Placental epithelial cell (primary cell): ENCODE measurements at places on chromosomes 6 and 20. TPM values are rescaled to one million over a fixed set of nuclear protein-coding genes. Genes with fewer than 3 reads are reported as not detected.

The MACROD2 gene
- total RNA-seq, result 0.65 and 2.7 TPM in 2 replicates

The CDK19 gene
- 10.2 and 16.5 TPM in 2 replicates for total RNA-seq

The NMBR gene
- 0.11 TPM in 1 of 2 replicates, not detected in the other for total RNA-seq

The GMDS gene
- 14.4 and 18.1 TPM in 2 replicates for total RNA-seq

The LPIN3 gene
- total RNA-seq, result 15.6 and 21.2 TPM in 2 replicates

The BPI gene
- total RNA-seq, result not detected in 2 replicates

The SNTA1 gene
- total RNA-seq, result 7.1 and 17.2 TPM in 2 replicates

The TSBP1 gene
- total RNA-seq, result not detected in 2 replicates

The SEL1L2 gene
- total RNA-seq, result not detected in 2 replicates

The VGLL2 gene
- not detected in 2 replicates for total RNA-seq

The ENPP5 gene
- 1.2 and 2.5 TPM in 2 replicates for total RNA-seq

The DYNLT1 gene
- 115 and 125 TPM in 2 replicates for total RNA-seq

The MYB gene
- total RNA-seq, result 0.79 TPM in 1 of 2 replicates, not detected in the other

The USP49 gene
- 2.9 and 6.7 TPM in 2 replicates for total RNA-seq

The SGK2 gene
- total RNA-seq, result 0.11 and 2.7 TPM in 2 replicates

The TRERF1 gene
- total RNA-seq, result 5.9 and 6.7 TPM in 2 replicates

The SNHG17 gene
- 7.1 and 9.2 TPM in 2 replicates for total RNA-seq

The C6orf89 gene
- total RNA-seq, result 29.8 and 47.4 TPM in 2 replicates

The TEAD3 gene
- 44.4 and 47.5 TPM in 2 replicates for total RNA-seq

The MEI4 gene
- total RNA-seq, result 0.22 TPM in 1 of 2 replicates, not detected in the other

The ARMC12 gene
- total RNA-seq, result 0.65 and 0.79 TPM in 2 replicates

The HLA-DRB1 gene
- 0.22 and 1.2 TPM in 2 replicates for total RNA-seq

The SLA2 gene
- total RNA-seq, result not detected in 2 replicates

The BPIFA1 gene
- total RNA-seq, result not detected in 2 replicates

The CTAGE9 gene
- 0.11 TPM in 1 of 2 replicates, not detected in the other for total RNA-seq

The MAPK13 gene
- 0.39 and 0.43 TPM in 2 replicates for total RNA-seq

The HAO1 gene
- not detected in 2 replicates for total RNA-seq

The PTPRT gene
- total RNA-seq, result 0.22 and 0.39 TPM in 2 replicates

The BEND6 gene
- total RNA-seq, result 12.6 and 20.6 TPM in 2 replicates

The CPXM1 gene
- under 0.01 TPM in 1 of 2 replicates, not detected in the other for total RNA-seq

The COL21A1 gene
- total RNA-seq, result not detected in 2 replicates

The CENPW gene
- 2.4 and 5.1 TPM in 2 replicates for total RNA-seq

The CARMIL1 gene
- total RNA-seq, result 64.4 and 68.7 TPM in 2 replicates

The EIF6 gene
- total RNA-seq, result 109 and 163 TPM in 2 replicates

The TCP11 gene
- 0.43 and 1.6 TPM in 2 replicates for total RNA-seq

The CST4 gene
- not detected in 2 replicates for total RNA-seq

The EYS gene
- not detected in 2 replicates for total RNA-seq

The OR2J2 gene
- total RNA-seq, result not detected in 2 replicates

The RAET1G gene
- 0.43 and 0.79 TPM in 2 replicates for total RNA-seq
